CD4-positive, alpha-beta T cell treated with Interleukin-15 for 4 hours (primary cell): ENCODE measurements at places on chromosomes 5 and 9.
A peak's percentile ranks its signal among the peaks of the same experiment; 100 is the strongest.

DNA sequence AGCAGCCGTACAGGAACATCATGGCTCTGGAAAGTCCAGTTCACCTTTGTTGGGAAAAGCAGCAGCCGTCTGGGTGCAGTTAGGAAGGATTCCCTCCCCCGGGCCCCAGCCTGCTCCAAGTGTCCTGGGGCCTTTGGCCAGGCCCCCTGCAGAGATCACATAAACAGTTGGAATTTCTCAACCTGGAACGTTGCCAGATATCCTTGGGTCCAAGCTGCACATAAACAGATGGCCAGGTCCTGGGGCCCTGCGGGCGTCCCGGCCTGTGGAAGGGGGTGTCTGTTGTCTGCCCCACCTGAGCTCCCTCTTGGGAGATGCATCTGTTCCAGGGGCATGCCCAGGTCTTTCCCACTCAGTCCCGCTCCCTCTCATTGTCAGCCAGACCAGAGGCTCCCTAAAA, 92.7 kb downstream of the COL5A1 start:
- no peak for DNase-seq

GRCh38 chr9:131943351-131943841, 136.3 kb downstream of the MED27 start:
- no peak for DNase-seq

DNA sequence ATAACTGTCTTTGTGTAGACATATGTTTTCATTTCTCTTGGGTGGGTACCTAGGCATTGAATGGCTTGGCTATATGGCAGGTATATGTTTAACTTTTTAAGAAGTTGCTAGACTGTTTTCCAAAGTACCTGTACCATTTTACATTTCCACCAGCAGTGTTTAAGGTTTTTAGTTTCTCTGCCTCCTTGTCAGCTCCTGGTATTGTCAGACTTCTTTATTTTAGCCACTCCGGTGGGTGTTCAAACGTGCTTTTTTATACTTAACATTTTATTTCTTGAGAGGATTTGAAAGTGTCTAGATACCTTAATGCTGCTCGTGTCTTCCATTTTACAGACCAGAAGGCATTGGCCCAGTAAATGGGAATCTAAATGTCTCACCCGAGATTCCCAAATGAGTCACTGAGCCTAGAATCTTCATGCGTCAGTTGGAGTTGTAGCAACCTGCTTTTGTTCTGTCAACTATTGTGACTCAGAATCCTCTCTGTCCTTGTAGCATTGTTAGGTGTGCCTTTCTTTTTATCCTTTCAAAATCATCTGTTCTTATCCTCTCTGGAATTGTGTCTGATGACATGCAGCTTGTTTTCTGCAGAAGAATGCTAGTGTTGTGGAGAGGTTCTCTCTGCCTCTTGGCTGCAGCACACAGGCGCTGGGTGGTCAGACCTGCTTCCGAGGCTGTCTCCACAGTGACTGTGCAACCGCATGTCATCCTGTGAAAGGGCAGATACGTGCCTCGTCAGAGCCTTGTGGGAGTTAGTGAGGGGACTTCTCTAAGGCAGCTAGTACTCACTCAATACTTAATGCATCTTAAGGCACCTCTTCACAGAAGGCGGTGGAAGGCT, 291.8 kb downstream of the AOPEP start:
- no peak for DNase-seq

DNA sequence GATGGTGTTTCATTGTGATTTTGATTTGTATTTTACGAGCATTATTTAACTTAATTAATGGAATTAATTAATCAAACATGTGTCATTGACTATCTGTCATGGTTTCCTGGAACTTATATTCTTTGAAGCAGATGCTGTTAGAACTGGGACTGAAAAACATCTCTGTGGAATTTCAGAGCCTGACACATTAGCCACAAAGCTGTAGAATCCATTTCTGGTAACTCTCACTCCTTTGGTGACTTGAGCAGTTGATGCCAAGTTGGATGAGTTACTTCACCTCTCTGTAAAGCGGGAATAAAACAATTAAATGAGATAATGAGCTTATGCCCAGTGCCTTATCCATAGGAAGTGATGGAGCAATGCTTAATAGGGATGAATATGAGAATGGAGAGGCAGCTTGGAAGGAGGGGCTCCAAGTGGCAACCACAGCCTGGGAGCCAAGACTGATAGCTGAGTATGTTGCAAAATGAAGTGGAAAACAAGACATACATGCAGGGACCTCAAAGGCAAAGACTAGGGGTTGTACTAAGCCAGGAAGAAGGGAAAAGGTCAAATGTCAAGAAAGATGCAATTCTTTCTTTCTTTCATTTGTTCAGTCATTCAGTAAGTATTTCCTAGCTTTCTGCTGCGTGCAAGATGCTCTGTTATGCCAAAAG, 23.1 kb upstream of the ADRA1B start:
- no peak for DNase-seq

DNA sequence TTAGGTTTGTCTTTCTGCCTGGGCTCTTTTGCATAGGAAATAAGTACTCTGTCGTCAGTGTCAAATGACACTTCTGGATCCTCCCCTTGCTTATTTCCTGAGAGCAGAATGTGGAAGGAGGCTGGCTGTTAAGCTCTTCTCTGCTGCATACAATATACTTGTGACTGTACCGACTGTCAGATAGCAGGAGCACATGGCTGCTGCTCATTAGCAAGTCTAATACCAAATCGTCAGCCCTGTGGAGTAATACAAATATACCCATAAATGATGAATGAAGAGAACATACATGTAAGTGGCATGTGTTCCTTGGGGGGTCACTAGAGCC, at the start of gene GPR151:
GPR151 (minus strand) TSS at position 40 of the 325 bp plus-strand sequence. CDS start 77 bp downstream, outside the sequence.
- DNase-seq = no peak

- DNase-seq = no peak
These were observed 62.5 kb upstream of the PTPN3 start for GRCh38 chr9:109560470-109561132.

DNA sequence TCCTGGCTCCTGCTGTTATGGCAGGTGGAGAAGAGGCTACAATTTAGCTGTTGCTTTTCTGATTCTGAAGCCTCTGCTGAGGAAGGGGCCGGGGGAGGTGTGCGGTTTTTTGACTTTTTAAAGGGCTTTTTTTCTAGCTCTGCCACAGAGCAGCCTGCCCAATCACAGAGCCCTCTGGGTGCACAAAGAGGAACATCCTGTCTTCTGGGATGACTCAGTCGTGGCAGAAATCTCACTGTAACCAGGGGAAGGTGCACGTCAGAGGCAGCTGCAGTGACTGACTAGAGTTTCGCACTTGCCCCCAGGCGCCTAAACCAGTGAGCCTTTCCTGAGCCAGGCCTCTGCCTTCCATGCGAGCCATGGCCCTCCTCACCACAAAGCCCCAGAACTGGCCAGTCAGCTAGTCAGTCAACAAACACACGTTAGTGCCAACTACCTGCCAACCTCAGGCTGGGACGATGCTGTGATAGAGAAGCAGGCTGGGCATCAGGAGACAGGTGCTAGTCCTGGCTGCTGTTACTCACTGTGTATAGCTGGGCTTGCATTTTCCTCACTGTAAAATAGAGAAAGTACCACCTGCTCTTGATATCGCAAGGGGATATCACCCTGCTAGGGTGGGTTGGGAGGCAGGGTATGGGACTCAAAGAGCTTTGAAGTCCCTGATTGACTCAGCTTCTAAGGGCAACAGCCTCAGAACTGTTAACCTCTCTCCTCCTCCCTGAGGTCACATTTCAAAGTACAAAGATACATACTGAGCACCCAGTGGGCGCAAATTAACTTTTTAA, 2.2 kb downstream of the AKNA start:
- peak; percentile 92 for DNase-seq

GRCh38 chr9:96417661-96418082, 498 bp downstream of the ZNF367 start:
- DNase-seq = peak; percentile 22

DNA sequence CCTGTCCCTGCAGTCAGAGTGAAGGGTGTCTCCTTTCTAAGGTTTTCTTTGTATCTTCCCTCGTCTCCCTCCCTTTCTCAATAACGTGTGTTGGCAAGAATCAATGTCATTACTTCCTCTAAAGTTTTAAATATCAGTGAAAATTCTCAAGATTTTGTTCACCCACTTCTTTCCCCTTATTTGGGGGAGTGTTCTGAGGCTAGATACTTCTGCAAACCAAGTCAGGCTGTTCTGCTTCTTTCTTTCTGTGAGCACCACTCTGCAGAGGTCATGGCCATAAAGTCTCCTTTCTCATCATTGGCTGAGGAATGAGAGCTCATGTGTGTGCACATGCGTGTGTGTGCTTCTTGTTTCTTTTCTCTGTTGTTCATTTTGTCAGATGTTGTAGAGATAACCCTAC, 26.6 kb upstream of the SPATA31C2 start:
- no peak for DNase-seq

DNA sequence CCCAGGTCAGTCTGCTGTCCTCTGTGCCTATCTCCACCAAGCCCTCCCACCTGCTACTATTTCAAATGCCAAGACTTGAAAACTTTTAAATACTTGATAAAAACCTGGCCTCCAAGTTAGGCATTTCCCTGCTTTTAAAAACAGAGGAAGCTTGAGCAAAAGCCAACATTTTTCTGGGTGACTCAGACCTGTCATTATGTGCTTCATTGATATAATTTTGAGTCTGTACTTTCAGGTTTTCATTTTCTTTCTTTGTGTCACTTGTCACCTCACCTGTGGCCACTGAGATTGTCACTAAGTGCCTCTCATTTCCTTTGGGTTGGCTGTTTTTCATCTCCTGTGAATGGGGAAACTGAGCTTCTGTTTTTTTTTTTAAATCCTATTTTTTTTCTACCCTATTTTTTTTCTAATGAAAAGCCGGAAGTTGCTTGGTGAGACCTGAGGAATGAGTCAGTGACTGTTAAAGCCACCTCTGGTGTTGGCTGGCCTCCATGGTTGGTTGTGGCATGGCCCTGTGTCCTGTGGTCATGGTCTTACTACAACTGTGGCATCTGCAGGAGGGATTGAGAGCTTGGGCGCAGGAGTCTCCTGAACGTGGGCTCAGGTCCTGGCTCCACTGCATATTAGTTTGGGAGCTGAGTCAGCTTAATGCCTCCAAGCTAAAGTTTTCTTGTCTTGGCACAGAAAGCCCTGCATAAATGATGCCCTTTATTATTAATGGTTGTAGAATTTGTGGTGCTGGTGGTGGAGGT, 56.7 kb downstream of the ARHGAP26 start:
- DNase-seq = peak; percentile 28

- DNase-seq = no peak
These were observed 109.6 kb upstream of the NIPBL start for GRCh38 chr5:36766981-36767380.

GRCh38 chr5:90911169-90911568, 352.6 kb downstream of the ADGRV1 start:
- DNase-seq = no peak

DNA sequence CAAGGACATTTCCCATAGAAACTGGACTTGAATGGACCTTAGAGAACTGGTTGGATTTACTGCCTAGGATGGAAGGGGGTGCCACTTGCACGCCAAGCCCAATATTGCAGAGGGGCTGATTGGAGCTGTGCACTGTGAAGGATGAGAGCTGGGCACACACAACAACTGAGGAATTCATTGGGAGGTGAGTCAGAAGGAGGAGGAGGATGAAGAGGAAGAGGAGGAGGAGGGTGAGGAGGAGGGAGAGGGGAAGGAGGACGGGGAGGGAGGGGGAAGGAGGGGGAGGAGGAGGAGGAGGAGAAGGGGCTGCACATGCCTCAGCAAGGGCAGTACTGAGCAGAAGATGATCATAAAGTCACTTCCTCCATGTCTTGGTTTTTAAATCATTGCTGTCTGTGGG, 5.7 kb upstream of the ICE1 start:
- DNase-seq = no peak
